ENCODE measurements at places on chromosomes 5 and 9. TPM values are rescaled to one million over a fixed set of nuclear protein-coding genes. Genes with fewer than 3 reads are reported as not detected.

DNA sequence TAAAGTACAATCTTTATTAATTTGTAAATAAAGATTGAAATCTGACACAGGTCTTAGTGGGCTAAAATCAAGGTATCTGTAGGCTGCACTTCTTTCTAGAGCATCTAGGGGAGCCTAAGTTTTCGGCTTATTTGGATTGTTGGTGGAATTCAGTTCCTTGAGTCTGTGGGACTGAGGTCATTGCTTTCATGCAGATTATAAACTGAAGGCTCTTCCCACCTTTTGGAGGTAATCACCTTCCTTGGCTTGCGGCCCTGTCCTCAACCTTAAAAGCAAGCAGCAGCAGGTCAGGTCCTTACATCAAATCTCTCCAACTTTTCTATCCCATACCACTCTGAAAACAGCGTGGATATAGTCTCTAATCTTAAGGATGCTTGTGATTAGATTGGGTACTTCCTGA lies 25.9 kb downstream of the MAT2B start:
- no peak overlapping the region for H3K4me3 ChIP-seq
- H3K27ac ChIP-seq: no peak overlapping the region
- H3K27me3 ChIP-seq: peaks cover 30% of the 10 kb centered on the region
- H3K4me1 ChIP-seq: peaks cover 21% of the 10 kb centered on the region
- no peak for DNase-seq

- no peaks in the 10 kb centered on the region for H3K4me1 ChIP-seq
- DNase-seq: no peak
- no peak overlapping the region for H3K4me3 ChIP-seq
- H3K27ac ChIP-seq: no peak overlapping the region
- peaks cover 4% of the 10 kb centered on the region for H3K36me3 ChIP-seq
Measured at GRCh38 chr5:12023614-12024241, 119.5 kb upstream of the CTNND2 start.

DNA sequence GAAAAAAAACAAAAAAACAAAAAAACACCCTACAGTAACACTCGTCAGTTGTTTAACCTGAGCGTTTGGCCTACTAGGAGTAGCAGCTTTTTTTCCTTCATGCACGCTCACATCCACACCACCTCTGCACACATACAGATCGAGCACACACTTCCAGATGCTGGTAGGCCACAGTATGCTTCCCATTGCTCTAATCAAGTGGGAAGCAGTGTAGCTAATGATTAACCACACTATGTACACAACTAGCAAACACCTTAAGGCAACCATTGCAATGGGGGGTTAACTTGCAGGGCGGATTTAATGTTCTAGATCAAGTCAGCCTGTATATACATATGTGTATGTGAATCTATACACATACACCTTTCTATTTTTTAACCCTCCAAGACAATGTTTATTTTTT lies 65.5 kb upstream of the GLRX start:
- peaks cover 11% of the 10 kb centered on the region for H3K4me1 ChIP-seq
- no peak overlapping the region for H3K27ac ChIP-seq
- no peaks in the 10 kb centered on the region for H3K27me3 ChIP-seq
- no peak for DNase-seq
- no peaks in the 10 kb centered on the region for H3K36me3 ChIP-seq

- H3K4me3 ChIP-seq: no peak overlapping the region
- peaks cover 7% of the 10 kb centered on the region for H3K27me3 ChIP-seq
- no peaks in the 10 kb centered on the region for H3K4me1 ChIP-seq
- DNase-seq: no peak
Measured at GRCh38 chr5:161676103-161676502, 9.4 kb upstream of the GABRA6 start.

GRCh38 chr5:79481574-79481973 lies 32.4 kb downstream of the HOMER1 start:
- H3K27me3 ChIP-seq: no peaks in the 10 kb centered on the region
- no peak overlapping the region for H3K4me3 ChIP-seq
- no peak overlapping the region for H3K27ac ChIP-seq
- H3K36me3 ChIP-seq: peaks cover 12% of the 10 kb centered on the region
- no peak for DNase-seq
- peaks cover 10% of the 10 kb centered on the region for H3K4me1 ChIP-seq

Gene CAVIN4
- 4.3 TPM for total RNA-seq

All from mesothelial cell of epicardium (in vitro differentiated cells).